Suprapubic skin (tissue), 4 donors: ENCODE measurements at places on chromosomes 13 and 19.
A peak's percentile ranks its signal among the peaks of the same experiment; 100 is the strongest.

DNA sequence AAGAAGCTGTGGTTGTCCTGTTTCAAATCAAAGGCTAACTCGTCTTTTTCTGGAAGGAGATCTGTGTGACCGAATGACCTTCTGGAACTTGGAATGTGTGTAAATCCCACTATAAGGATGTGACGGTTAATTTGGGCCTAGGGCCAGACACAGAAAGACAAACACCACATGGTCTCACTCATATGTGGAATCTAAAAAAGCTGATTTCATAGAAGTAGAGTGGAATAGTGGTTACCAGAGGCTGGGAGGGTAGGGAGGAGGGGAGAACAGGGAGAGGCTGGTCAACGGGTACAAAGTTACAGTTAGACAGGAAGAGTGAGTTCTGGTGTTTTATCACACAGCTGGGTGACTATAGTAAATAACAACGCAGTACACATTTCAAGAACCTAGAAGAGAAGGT lies 39.3 kb upstream of the RGCC start:
- no peak for DNase-seq

GRCh38 chr13:39767791-39768517 lies 112.5 kb downstream of the COG6 start:
- no peak for DNase-seq

DNA sequence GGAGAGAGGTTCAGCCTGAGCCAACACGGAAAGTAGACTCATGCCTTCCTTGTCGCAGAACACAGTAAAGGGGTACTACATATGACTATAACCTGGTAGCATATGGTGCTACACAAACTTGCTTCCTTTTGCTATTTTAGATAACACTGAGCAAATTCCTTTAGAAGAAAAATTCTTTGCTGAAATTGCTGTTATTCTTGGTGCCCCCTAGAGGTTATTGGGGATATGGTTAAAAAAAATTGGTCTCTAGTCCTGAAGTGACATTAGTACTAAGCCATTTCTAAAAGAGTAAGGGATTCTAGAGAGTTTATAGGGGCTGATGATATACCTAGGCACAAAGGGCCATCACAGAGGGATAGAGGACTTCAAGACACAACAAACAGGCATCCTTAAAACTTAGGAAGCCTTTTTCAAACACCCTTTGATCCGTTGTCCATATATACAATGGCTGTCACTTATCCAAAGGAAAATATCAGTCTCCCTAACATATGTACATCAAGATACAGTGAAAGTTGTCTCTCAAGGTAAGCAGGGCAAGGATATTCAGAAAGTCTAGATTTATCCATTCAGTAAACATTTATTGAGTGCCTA lies 13.9 kb upstream of the HS6ST3 start:
- no peak for DNase-seq

DNA sequence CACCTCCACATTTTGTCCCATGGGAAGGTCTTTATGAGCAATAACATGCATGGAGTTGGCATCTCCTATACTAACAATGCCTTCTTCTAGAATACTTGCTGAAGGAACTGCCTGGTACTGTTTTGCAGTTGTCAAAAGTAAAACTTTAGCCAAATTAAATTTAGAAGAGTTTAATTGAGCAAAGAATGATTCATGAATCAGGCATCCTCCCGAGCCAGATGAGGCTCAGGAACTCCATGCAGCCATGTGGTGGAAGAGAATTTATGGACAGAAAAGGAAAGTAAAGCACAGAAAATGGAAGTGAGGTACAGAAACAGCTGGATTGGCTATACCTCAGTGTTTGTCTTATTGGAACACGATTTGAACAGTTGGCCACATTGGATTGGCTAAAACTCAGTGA lies 1081.9 kb downstream of the SLITRK1 start:
- no peak for DNase-seq

DNA sequence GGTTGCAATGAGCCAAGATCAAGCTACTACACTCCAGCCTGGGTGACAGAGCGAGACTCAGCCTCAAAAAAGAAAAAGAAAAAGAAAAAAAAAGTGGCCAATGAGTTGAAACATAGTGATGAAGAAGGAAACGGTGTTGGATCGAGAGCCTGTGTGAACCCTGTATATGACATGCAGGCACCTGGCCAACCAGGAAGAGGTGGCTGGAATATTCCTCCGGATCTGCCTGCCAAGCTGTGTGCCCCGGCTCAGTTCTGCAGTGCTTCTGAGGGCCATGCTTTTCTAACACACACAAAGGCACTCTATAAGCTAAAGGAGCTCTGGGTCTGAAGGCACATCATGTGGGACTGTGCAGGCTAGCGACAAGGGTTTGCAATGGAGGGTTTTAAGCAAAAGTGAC lies 3.7 kb upstream of the ZNF444 start:
- no peak for DNase-seq

- no peak for DNase-seq
Measured at GRCh38 chr13:81683521-81683920, 1342.6 kb upstream of the SPRY2 start.

- DNase-seq = no peak
Measured at GRCh38 chr19:46221981-46222610, 7.4 kb upstream of the IGFL1 start.

GRCh38 chr19:3707868-3708206 lies 347 bp upstream of the TJP3 start:
- DNase-seq = no peak

- no peak for DNase-seq
Measured at GRCh38 chr13:30268673-30269072, 38.7 kb downstream of the KATNAL1 start.

DNA sequence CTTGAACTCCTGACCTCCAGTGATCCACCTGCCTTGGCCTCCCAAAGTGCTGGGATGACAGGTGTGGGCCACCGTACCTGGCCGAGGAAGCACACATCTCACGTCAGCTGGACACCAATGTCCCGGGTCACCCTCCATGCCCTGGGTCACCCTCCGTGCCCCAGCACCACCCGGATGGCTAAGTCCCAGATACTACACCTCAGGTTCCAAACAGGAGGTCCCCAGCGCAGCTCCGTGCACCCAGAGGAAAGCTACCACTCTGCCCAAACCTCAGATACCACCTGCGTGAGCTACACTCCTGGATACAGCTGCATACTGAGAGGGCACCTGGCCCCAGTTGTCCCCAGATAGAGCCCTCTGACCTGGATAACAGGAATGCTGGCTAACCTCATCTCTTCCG lies 14.0 kb downstream of the LRRC4B start:
- DNase-seq = no peak

- no peak for DNase-seq
Measured at GRCh38 chr19:18488838-18489626, 32.8 kb downstream of the ELL start.

GRCh38 chr19:29321116-29321515 lies 108.2 kb upstream of the UQCRFS1 start:
- no peak for DNase-seq

DNA sequence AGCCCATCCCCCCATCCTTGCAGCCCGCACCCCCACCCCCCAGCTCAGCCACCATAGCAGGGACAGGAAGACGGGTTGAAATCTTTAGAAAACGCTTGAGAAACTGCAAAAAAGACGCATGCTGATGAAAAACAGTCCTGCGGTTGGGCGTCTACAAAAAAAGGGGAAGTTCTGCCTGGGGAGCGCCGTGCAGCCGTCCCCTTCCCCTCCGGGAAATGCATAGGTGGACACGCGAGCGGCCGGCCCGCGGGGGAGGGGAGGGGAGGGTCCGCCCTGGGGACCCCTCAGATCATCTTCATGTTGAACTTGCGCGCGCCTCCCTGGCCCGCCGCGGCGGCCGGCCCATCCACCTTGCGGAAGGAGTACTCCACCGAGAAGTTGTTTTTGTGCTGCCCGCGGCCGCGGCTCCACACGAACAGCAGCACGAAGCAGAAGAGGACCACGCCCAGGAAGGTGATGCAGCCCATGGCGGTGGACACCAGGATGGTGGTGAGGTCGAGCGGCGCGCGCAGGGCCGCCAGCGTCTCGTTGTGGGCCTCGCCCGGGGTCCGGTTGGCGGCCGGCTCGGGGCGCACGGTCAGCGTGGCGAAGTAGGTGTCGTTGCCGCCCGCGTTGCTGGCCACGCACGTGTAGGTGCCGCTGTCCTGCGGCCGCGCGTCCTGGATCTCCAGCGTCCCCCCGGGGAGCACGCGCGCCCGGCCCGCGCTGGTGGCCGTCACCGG lies 7.9 kb upstream of the PEAK3 start:
- peak; percentile 74 for DNase-seq

DNA sequence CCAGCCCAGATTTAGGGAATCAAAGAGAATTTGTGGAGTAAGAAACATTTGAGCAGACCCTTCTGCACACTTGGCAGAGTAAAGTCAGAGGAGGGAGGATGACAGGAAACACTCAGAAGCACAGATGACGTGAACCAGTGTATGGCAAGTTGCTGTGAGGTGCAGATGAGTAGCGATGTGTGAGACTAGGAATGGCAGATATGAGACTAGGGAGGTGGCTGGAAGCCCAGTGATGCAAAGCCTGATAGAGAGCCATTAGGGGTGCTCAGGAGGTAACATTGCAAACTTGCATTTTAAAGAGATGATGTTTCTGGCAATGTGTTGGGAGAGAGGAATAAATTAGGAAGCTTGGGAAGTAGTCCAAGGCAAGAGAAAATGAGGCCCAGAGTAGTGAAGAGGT lies 44.0 kb downstream of the PCDH17 start:
- no peak for DNase-seq

DNA sequence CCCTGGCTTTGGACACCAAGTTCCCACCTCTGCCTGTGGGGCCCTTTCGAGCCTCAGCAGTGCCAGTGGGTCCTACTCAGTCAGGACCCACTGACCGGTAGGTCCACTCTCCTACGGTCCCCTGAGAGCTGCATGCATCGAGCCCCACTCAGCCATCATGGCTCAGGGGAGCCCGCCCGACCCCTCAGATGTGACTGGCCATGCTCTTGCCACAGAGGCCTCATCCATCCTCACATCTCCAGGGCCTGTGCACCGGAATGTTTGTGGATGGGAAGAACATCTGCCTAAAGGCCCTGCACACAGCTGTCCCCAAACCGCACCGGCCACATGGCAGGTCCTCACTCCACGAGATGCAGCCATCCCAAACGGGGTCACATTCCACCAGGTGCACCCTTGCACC lies 52.6 kb upstream of the C13orf46 start:
- DNase-seq = no peak

GRCh38 chr13:30119476-30119875 lies 187.9 kb downstream of the KATNAL1 start:
- no peak for DNase-seq

- no peak for DNase-seq
Measured at GRCh38 chr13:37100731-37101130, 4.7 kb downstream of the CSNK1A1L start.

DNA sequence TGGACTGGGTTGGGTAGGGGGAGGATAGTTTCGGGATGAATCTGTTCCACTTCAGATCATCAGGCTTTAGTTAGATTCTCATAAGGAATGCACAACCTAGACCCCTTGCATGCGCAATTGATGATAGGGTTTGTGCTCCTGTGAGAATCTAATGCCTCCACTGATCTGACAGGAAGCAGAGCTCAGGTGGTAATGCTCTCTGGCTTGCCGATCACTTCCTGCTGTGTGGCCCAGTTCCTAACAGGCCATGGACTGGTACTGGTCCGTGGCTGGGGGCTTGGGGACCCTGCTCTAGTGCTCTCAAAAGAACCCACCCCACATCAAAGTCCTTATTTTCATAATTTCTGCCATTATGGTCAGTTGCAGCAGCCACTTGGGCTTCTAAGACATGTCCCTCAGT lies 30.1 kb downstream of the DNAJC3 start:
- DNase-seq = no peak

- DNase-seq = no peak
Measured at GRCh38 chr19:32201636-32202051, 143.8 kb upstream of the ZNF507 start.

DNA sequence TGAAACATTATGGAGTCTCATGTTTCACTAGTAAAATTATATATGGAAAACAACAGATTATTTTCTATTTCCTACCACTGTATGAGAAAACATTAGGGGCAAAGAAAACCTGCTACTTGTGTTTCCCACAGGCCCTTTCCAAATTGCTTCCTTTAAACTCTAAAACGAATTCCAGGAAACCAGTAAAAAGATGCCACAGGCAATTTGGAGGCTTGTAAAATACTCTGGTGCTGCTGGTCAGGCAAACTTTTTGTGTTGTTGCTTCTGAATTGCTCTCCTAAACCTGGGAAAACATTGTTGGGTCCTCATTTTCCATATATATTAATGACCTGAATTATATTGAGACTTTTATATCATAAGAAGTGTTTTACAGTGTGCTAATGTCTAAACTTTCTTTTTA lies 141.5 kb downstream of the TDRD3 start:
- no peak for DNase-seq

DNA sequence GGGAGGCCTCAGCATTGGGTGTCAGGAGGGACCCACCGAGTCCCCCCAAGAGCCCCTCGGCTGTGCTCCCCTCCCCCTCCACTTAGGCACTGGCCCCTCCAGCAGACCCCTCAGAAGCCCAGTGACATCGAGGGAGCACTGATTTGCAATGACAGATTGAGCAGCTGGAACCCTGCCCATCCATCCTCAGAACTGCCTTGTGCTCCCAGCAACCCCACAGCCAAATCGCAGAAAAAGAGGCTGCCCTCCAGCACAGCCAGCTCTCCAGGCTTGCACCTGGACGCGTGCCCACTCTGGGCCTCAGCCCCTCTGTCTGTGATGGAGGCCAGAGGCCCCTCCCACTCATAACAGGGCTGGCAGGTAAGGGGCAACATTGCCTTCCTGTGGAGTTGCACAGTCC lies 123.2 kb upstream of the VSTM2B start:
- no peak for DNase-seq

DNA sequence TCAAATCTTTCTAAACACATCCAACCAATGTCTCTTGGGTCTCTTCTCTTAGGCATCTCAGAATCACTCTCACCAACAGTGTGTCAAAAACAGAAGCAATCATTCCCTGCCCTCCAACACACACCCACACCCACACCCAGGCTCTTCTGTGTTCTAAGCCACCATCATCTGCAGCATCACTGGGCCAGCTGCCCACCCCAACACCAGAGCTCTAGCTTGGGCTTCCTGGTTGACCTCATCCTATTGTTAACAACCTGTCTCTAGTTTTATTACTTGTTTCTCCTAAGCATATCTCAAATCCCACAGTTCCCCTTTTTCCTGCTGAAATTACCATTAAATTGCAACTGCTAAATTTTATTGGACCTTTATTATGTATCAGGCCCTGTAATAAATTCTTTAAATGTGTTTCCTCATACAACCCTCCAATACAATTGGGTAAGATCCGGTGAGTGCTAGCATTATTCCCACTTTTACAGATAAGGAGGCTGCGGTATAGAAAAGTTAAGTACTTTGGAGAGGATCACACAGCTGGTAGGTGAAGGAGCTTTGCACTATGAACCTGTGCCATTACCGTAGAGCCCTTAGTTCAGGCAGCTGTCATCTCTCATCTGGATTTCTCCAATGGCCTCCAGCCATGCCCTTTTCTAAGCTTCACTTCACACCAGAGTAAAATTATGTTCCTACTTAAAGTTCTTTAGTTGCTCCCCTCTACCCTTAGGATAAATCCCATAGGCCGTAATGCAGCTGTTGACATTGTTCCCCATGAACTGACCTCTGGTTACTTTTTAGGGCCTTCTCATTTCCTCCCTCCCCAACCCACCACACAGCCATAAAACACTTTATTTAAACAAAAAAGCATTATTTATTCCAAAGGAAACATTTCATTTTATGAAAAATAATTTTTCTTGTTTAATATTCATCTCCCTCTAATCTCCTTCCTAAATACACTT lies 227.7 kb downstream of the B3GLCT start:
- DNase-seq = no peak
